ENCODE measurements at places on chromosomes 16 and 17.

DNA sequence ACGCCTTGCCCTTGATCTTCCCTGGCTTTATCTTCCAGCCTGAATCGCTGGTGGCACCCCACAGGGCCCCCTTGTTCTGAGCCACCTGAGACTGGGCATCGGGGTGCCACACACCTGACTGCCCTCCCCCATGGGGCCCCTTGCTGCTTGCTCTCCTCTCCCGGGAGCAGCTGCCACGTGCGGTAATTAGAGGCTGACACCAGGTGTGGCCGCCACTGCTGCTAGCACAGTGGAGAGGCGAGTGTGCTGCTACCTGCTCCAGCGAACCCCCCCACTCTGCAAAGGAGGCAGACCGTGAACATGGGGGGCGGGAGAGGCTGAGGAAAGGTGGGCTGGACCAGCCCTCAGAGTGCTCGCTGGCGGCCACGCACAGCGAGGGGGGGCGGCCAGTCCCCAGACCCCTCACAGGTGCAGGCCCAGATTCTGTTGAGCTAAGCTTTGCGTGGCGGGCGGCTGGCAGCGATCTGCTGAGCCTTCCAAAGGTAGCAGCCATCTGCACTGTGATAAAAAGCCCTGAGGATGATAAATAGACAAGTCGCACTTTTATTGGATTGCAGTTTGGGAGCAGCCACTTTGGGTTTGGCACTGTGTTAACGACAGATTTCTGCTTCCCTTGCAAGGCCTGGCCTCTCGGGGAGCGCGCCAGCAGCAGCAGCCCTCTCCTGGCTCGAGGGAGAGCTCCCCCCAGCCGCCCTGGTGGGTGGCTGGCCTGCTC lies 167.9 kb upstream of the GSE1 start:
- no peak for DNase-seq

GRCh38 chr17:40722241-40722640 lies 18.7 kb upstream of the KRT24 start:
- DNase-seq = no peak

DNA sequence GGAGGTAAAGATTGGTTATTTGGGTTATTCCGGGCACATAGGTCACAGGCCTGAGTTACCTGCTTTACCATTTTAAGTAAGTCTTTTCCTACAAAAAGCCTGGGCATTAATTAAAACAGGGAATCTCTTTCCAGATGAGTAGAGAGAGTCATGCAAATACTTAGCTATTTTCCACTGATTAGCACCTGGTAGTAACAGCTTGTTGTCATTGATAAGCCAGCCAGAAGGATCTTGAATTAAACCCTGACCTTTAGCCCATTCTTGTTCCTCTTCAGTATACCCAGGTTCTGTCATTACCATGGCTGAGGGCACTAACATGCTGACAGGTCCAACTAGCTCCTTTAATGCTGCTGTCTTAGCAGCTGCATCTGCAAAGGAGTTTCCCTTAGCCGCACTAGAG lies 44.4 kb upstream of the ARL4D start:
- DNase-seq = no peak

DNA sequence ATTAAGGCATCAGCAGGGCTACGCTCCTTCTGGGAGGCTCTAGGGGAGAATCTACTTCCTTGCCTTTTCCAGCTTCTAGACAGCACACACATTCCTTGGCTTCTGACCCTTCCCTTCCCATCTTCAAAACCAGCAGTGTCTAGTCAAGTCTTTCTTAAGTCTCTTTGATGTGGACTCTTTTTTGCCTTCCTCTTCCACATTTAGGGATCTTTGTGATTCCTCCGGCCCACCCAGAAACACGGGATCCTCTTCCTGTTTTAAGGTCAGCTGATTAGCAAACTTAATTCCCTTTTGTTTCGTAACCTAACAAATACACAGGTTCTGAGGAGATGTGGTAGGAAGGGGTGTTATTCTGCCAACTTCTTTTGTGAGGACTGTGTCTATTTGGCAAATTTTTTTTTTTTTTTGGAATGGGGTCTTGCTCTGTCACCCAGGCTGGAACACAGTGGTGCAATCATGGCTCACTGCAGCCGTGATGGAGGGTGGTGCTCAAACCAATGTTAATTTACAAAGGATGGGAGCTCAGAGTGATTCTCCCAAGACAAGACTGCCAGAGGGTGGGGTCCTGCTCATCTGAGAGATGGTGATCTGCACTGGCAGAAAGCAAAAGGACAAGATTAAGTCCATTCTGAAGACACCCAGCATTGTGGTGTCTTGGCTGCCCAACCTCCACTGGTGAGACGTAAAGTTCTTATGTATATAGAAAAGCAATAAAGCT lies 14.7 kb downstream of the KNOP1 start:
- DNase-seq = no peak

DNA sequence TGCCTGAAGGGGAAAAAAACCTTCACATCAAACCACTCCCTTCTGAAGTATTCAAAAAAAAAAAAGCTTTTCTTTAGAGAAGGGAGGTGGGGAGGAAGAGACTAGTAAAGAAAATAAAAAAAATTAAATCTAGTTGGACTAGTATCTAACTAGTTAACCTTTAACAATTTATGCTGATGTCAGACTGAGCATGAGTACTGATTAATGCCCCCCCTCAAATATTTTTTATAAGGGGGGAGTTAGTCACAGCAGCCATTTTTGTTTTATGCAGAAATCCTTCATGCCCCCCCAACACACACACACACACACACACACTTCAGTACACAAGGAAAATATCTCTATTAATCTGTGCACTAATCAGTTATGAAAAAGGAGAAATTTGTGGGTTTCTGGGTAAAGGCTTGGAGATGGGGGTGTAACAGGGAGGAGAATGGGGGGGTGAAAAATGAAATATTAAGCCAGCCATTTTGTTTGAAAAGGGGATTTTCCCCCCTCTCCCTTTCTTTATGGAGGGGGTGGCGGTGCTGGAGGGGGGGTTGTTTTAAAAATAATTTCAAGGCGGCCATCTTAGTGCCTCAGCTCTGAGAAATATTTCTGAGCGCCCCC lies 4.7 kb upstream of the CHD3 start:
- no peak for DNase-seq

Measured in AG09309 (cell line).